ENCODE measurements at places on chromosomes 6 and 20.

DNA sequence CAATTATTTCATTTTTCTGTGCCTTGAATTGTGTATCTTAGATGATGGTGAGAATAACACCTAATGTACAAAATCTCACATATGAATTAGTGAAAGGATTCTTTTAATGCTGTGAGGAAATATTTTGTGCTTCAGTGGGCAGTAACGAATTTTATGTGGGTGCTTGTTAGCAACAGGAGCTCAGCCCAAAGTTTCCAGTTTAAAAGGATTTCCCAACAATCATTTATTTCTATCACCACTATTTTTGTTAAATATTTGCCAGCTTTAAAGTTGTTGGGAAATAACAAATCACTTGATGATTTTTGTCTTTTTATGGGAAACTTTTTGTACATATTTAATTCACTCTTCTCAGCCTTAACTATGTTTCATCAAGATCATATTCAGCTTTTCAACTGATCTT is 111.8 kb downstream of the QKI start:
- no peak for DNase-seq

DNA sequence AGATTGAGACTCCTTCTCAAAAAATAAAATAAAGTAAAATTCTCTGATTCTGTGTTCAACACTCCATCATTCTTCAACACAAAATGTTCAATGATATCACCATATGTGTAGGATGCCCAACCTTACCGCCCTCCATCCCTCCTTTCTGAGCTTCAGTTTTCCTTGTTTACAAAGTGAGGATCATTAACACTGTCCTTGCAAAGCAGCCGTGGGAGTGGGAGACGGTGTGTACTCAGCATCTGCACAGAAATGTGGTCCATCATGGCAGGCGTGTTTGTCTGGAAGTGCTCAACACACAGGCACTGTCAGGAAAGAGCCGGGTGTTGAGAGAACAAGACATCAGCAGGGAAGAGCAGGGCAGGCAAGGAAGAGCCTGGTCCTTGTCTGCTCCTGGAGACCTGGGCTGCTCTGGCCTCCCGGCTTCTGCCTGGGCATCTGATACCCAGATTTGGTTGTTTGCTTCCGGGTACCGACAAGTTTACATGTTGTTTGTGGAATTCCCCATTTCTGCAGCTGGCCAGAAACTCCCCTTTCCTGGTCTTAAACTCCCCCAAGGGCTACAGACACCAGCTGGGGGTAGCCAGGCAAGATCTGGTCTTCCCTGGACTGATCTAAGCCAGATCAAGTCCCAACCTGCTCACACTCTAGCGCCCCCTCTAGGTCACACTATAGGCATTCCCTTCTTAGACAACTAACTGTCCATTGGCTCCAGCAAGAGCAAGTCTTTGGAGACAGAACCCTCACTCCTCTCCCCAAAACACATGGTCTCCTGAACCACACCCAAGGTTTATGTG is 26.7 kb upstream of the TTPAL start:
- no peak for DNase-seq

- no peak for DNase-seq
These were observed 1.1 kb downstream of the SYNJ2 start for GRCh38 chr6:157982563-157983405.

GRCh38 chr6:139544701-139545057 is 170.2 kb upstream of the CITED2 start:
- DNase-seq = no peak

GRCh38 chr20:17849901-17850683 is 118.5 kb downstream of the SNX5 start:
- DNase-seq = no peak

DNA sequence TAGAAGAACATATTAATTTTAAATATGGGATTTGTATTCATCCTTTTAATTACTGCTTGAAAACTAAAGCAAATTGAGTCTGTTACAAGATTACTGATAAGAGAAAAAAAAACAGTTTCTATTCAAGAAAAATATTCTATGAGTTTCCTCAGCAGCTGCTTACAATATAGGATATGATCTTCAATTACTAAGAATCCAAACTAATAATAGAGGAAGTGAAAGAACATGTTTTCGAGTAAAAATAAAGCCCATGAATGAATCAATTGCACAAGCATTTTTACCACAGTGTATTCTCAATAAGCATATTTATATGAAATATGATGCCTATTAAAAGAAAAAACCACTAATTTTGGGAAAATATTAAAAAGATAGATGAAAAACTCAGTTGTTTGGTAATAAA is 63.4 kb downstream of the AHI1 start:
- DNase-seq = no peak

DNA sequence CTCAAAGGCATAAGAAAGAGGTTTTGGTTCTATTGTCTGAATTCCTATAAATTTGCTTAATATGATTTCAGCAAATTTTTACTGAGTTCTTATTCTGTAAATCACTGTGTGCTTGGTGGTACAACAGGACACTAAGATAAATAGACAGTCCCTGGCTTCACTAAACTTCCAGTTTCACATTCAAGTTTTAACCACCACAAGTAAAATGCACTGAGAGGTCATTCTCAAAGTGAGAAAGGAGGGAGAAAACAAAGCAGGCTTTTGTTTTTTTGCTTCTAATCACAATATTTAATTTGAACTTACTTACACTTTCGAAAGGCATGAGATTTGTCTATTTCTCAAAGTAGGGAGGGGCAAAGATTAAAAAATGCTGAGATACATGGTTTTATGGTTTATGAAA is 445.7 kb downstream of the CDC5L start:
- DNase-seq = no peak

GRCh38 chr6:41209547-41210320 is 8.8 kb upstream of the TREML2 start:
- DNase-seq = no peak

GRCh38 chr20:41265938-41266337 is 51.6 kb downstream of the ZHX3 start:
- DNase-seq = no peak

DNA sequence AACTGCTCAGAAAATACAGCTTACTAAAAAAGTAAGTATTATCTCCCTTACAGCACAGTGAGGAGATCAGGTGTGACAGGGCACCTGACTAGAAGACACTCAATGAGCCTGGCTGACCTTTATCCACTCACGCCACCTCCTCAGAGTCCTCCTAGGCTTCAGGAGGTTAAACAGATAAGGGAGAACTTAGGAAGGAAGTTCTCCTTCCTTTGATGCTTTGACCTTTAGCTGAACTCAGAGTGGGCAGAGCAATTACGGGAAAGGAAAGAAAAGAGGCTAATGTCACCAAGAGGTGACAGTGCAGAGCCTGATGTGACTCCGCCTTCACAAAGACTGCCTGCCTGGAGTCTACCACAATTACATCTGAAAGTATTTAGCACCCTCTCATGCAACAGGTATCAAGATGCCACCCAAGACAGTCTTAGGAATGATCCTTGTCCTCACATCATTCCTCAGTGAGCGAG is 36.7 kb downstream of the MAN1A1 start:
- DNase-seq = no peak

DNA sequence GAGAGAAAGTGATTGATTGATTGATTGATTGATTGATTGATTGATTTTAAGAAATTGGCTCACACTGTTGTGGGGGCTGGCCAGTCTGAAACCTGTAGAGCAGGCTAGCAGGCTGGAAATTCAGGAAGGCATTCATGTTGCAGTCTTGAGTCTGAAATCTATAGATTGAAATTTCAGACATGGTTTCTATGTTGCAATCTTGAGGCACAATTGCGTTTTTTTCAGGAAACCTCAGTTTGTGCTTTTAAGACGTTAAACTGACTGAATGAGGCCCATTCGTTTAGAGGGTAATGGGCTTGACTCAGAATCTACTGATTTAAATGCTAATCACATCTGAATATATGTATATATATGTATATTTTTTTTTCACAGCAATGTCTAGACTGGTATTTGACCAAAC is 106.3 kb downstream of the STXBP5 start:
- no peak for DNase-seq

DNA sequence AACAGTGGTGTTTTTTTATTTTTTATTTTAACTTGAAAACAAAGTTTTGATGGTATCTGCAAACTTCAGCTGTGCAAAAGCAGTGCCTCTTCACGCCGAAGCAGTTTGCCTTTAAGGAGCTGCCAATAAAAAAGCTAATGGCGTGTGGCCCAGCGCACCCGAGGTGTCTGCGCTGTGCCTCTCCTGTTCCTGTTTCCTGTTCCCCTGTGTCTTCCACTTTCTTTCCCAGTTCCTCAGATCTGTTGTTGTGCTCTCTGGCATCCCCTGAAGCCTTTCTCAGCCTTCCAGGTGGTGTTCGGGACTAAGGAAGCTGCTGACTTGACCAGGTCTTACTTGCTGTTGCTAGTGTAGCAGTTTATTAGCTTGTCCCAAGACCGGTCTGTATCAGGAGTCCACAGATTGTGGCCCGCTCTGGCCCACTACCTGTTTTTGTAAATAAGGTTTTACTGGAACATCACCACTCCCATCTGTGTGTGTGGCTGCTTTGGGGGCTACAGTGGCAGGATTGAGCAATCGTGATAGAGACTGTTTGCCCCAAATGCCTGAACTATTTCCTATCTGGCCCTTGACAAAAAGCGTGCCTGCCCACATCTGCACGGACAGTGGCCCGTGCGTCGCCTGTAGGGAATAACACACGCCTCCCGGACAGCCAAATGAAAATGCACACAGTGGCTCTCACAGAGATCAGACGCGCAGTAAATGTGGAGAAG is 178.3 kb downstream of the TMEM242 start:
- no peak for DNase-seq

DNA sequence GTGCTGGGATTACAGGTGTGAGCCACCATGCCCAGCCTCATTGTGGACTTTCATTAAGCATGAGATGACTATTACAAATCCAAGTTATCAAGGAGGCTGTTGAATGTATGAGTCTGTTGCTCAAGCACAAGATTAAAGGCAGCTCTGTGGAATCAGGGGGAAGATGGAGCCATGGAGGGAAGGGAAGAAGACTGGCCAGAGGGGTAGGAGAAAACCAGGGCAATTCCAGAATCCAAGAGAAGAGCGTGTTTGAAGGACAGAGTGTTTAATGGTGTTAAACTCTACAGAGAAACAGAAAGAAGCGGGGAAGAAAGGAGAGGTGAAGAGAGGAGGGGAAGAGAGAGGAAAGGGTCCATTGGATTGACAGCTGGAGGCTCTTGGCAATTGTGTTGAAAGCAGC is 49.8 kb upstream of the TTPAL start:
- DNase-seq = no peak

GRCh38 chr6:130385064-130385695 is 19.4 kb downstream of the TMEM200A start:
- DNase-seq = no peak

DNA sequence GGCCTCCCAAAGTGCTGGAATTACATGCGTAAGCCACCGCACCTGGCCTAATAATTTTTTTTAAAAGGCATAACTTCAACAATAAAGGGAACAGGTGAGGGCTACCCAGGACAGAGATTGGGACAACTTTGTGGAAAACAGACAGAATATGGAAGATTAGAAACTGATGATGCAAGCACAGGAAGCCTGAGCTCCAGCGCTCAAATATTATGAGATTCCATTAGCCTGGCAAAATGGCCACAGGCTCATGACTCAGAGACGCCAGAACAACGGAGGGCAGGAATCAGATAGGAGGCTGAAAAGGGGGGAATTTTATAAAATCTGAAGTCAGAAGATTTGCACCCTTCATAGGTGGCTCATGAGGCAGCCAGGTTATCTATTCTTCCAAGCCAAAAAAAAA is 103.1 kb upstream of the MRPS10 start:
- no peak for DNase-seq

DNA sequence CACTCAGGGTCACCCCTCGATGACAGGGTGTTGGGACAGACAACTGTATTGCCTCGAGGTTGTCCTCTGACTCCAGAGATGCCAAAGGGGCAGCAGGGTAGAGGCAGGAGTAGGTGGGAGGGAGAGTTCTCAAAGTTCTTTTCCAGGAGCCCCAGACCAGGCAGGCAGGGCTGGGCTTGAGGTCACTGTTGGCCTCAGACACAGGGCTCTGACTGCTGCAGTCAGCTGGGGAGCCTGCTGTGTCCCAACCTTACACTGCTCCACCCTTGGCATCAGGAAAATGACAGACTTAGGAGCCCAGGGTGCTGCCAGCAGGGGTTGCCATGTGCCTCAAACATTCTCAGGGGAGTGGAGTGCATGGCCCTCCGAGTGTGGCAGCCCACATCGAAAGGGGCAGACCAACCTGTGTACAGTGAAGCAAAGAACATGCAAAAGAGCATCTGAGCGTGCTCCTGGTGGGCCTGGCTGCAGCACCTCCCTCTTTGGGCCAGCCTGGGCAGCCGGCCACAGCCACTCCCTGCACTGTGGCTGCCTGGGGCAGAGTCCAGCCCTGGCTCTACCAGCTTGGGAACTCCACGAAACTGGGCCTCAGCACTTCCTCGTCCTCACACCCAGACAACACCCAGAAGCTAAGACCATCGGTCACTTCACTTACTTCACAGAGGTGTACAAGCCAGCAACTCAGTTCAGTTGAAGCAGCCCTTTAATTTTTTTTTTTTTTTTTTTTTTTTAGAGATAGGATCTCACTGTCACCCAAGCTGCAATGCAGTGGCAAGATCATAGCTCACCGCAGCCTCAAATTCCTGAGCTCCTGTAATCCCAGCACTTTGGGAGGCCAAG is 24.0 kb downstream of the C6orf132 start:
- DNase-seq = peak; percentile 37

GRCh38 chr20:5675103-5676091 is 74.8 kb upstream of the SHLD1 start:
- DNase-seq = no peak

DNA sequence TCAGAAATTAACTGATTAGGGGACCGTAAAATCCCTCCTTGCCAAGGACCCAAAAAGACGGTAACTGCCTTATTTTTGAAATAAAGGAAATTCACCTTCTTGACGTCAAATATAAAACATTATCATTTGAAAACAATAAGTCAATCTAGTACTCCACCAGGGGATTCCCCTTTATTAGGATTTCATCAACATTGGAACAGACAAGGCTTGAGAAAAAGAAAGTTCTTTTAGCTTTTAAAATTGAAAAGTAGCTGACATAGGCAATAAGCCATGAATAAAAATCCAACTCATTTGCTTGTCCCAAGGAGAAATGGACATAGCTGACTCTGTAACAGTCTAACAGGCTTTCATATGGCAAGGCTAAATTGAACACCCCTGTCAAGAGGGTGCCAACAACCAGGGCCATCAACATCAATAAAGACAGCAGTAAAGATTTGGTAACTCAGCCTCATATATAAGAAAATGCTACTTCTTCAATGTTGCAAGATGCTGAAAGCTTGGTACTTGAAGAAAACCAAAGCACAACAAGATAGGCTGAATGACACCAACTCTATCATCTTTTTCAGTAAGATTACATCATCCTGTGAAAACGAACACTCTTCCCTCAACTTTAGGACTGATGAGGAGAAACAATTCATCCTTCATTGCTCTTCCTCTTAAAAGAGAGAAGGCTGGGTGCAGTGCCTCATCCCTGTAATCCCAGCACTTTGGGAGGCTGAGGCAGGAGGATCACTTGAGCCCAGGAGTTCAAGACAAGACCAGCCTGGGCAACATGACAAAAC is 121.0 kb upstream of the PRDM1 start:
- no peak for DNase-seq

DNA sequence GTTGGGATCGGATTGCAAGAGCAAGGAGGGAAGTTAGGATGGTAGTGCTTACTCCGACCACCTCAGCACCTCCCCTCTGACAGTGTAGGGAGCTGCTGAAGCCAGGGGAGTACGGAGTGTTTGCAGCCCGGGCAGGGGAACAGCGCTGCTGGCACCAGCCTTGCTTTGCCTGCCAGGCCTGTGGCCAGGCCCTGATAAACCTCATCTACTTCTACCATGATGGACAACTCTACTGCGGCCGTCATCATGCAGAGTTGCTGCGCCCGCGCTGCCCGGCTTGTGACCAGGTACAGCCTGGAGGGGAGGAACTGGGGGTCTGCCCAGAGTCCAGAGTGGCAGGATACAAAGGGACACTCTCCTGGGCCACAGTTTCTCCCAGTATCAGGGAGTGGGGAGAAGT is 2.2 kb upstream of the TOMM6 start:
- DNase-seq = no peak

GRCh38 chr6:119119989-119120388 is 41.5 kb upstream of the FAM184A start:
- DNase-seq = no peak
